ENCODE measurements at places on chromosomes 5 and 9.

GRCh38 chr5:72845889-72846288 lies 29.4 kb downstream of the TNPO1 start:
- no peak for DNase-seq

DNA sequence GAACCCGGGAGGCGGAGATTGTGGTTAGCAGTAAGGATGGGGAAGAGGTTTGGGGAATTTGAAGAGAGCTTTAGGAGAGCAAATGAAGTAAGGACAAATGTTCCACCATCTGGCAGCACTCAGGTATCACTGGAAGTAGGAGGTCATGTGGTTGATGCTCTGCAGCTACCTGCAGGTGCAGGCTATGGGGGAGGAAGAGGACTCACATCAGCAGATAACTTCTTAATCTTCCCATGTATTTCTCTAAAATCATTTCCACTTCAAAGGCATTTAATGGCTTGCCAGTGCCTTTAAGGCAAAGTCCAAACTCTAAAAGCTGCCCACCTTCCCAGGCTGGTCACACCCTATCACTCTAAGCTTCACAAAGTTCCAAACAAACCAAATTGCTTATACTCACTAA lies 8.1 kb upstream of the HAVCR1 start:
- DNase-seq: no peak

- DNase-seq: no peak
Observed at GRCh38 chr5:98175474-98175873, 598.0 kb upstream of the RGMB start.

DNA sequence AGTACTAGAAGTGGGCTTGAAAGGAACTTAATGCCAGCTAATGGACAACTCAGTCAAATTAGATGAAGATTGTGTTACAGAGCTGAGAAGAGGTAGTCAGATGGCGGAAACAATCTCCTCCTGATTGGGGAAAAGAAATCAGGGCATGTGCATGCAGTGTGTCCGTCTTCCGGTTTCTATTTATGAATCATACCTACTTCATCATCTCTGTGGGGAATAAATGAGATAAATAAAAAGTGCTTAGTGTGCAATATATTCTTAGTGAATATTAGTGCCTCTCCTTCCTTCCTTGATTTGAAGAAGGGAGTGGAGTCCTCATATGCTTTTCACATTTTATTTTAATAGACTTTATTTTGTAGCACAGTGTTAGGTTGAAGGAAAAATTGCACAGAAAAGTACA lies 108.7 kb upstream of the NFIL3 start:
- DNase-seq: no peak

GRCh38 chr5:6361101-6361500 lies 17.2 kb downstream of the MED10 start:
- DNase-seq: no peak

- no peak for DNase-seq
Observed at GRCh38 chr5:55306641-55307382, 682 bp downstream of the DHX29 start.

- no peak for DNase-seq
Observed at GRCh38 chr9:93596399-93596798, 20.0 kb downstream of the PHF2 start.

DNA sequence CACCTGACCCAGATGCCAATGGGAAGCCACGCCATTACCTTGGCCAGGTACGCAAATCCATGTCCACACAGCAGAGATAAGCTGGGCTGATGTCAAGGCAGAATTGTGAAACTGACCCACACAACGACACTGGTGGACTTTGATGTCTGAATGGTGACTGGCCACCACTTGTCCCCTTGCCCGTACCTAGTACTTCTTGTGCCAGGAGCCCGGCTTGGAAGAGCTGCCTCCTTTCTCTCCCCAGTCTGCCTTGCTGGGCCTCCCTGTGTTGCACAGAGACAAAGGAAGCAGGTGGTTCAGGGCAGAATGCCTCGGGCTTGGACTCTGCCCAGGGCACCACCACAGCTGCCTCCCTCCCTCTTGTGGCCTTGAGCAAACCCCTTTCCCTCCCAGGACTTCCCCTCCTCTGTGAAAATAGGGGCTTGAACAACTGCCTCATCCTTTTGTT lies 23.3 kb downstream of the PTGES2 start:
- no peak for DNase-seq

- no peak for DNase-seq
Observed at GRCh38 chr5:128491291-128491690, 46.8 kb downstream of the FBN2 start.

- DNase-seq: no peak
Observed at GRCh38 chr5:31630931-31631330, 8.0 kb upstream of the PDZD2 start.

- no peak for DNase-seq
Observed at GRCh38 chr9:121660876-121661275, 9.4 kb downstream of the DAB2IP start.

GRCh38 chr5:35813521-35813920 lies 43.2 kb upstream of the IL7R start:
- DNase-seq: no peak

GRCh38 chr5:172140866-172141265 lies 47.2 kb downstream of the STK10 start:
- no peak for DNase-seq

DNA sequence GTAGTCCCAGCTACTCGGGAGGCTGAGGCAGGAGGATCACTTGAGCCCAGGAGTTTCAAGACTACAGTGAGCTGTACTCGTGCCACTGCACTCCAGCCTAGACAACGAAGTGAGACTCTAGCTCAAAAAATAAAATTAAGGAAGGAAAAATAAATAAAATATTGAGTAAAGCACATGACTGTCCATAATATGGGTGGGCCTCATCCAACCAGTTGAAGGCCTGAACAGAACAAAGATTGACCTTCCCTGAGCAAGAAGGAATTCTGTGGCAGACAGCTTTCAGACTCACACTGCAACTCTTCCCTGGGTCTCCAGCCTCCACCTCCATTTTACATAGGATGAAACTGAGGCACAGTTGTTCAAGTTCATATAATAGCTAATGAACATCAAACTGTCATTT lies 72.3 kb downstream of the RAD23B start:
- DNase-seq: no peak

DNA sequence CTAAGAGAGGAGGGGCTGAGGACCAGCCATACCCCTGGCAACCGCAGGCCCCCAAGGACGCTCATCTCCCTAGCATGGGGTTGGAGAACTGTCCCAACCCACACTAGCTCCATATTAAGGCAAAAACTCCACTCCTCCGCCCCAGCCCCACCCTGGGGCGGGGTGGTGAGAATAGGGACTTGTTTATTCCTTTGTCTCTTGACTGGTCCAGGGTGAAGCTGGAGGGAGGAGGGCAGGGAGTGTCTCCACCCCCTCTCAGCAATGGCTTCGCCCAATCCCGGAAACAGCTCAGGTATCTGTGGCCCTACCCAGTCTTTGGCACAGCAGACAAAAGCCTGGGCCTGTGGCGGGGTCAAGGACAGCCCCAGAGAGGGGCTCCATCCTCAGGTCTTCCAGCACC lies 16.9 kb downstream of the PRRX2 start:
- DNase-seq: no peak
